ENCODE measurements at places on chromosomes 3 and 15.
A peak's percentile ranks its signal among the peaks of the same experiment; 100 is the strongest.

- DNase-seq = peak; percentile 24
Measured at GRCh38 chr15:52678468-52679231, 538 bp downstream of the ATOSA start.

- no peak for DNase-seq
Measured at GRCh38 chr15:41965441-41966413, 6.6 kb downstream of the EHD4 start.

DNA sequence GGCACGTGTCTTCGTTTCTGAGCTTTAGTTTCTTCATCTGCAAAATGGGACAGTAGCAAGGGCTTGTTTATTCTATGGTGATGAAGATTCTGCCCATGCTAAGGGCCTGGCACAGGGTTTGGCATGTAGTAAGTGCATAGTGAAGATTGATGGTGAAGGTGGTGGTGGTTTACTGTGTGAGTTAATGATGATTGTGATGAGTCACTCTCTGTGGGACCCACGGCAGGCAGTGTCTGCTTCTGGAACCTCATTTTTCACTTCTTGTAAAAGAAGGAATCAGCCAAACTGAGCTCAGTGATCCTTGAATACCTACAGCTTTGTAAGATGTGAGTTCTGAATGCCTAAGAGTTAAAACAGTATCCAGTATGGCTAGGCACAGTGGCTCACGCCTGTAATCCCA, 86.2 kb upstream of the LRTM1 start:
- DNase-seq = no peak

DNA sequence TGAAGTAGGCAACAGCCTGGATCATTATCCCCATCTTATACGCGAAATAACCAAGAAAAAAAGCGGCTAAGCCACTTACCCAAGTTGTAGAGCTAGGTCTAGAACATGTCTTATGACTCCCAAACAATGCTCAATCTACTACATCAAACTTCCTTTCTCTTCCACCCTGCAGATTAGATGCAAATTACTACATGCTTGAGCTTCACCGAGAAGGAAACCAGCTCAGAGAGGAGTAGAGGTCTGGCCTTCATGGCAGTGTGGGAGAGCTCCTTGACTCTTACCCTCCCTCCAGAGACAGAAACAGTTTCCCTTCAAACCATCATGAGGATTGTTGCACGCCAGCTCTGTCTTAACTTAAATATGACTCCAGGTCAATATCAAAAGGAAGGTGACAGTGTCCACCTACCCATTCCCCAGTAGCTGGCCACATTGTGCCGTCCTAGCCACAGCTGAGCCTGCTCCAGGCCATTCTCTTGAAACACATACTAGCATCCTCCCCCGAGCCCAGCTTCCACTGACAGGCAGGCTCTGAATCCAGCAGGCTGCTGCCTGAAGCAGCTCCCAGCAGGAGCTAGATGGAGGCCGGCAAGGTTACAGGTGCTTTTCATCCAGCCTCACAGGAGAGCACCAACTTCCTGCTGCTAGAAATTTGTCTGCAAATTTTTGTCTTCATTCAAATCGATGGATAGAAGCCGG, 56.8 kb downstream of the CPN2 start:
- DNase-seq = no peak

GRCh38 chr15:40235201-40235885, 3.5 kb upstream of the PAK6 start:
- no peak for DNase-seq

DNA sequence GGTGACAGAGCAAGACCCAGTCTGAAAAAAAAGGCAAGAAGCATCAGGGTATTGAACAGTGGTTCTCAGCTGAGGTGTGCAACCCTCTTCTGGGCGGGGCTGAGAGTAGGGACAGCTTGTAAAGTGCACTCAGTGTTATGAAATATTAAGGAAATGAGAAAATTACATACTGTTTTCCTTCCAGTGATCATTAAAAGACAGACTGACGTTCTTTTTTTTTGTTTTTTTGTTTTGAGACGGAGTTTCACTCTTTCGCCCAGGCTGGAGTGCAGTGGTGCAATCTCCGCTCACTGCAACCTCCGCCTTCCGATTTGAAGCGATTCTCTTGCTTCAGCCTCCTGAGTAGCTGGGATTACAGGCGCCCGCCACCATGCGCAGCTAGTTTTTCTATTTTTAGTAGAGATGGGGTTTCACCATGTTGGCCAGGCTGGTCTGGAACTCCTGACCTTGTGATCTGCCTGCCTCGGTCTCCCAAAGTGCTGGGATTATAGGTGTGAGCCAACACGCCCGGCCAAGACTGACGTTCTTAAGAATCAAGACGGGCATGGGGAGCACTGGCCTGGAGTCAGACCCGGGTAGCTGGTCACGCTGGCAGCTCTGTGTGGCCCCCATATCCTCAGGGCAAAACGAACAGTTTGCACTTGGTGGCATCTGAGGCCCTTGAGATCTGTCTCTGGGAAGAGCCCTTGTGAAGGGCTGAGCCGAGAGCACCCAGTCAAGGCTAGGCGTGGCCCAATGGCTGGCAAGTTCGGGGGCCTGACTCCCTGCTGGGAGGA, 11.4 kb downstream of the MAN2A2 start:
- DNase-seq = no peak

- no peak for DNase-seq
Measured at GRCh38 chr15:80461356-80462095, 57.3 kb downstream of the ARNT2 start.

DNA sequence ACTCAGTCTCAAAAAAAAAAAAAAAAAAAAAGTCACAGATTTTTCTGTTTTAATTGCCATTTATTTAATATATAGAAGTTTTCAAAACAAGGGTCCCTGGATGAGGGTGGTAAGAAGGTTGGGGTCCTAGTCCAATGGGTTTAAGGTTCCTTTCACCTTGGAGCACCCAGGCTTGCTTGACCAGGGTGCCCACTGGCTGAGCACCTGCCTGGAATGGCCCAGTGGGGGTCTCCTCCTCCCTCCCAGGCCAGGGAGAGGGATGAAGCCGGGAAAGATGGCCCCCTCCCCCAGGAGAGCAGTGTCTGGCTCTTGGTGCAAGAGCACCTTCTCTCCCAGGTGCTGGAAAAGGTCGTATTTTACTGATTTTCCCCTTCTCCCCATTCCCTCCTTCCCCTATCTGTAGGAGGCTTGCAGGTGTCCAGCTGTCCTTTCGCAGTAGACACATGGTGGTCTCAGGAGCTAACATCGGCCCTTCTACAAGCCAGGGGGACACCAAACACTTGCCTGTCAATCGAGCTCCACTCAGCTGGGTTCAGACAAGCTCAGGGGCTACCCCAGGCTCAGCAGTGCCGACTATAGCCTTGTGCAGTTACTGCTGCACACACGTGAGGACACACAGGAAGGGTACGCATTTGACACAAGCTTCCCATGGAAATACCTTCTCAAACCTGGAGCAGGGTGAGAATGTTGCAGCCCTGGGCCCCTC, 112.3 kb upstream of the KLF13 start:
- no peak for DNase-seq

DNA sequence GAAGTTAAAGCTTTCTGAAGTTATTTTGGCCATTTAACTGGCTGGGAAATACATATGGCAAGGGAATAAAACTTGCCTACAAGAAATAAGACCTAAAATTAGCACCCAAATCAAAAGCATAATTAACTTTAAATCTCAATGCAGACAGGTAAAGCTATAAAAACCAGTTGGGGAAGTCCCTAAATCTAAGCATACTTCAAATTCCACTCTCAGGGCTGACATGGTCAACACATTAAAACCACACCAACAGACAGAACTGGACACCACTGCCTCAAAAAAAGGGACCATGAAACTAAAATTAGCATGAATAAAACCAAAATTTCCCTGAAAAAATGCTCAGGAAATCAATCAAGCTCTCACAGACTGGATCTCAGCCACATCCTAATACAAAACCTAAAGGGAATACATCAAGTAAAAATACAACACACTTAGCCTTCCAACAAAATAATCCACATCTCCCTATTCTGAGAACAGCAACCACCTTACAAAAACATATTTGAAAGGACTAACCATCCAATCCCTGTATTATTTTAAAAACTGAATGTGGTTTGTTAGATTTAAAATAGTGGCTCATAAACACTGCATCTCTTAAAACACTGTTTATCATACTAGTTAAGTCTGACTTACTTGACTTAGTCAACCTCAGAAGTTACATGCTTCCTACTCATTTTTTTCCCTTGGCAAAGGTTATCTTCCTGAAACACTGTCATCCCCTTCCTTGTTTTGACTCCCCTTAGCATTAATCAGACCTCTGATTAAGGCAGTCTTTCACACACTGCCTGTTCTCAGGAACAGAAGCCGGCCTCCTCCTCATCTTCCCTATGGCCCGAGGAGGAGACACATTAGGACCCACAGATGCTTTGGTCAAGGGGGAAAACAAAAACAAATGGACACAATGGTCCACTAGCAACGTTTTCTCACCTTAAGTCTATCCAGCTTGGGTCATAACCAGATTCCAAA, 8.3 kb downstream of the TRA2B start:
- no peak for DNase-seq

GRCh38 chr3:131729643-131730017, 226.9 kb upstream of the MRPL3 start:
- no peak for DNase-seq

DNA sequence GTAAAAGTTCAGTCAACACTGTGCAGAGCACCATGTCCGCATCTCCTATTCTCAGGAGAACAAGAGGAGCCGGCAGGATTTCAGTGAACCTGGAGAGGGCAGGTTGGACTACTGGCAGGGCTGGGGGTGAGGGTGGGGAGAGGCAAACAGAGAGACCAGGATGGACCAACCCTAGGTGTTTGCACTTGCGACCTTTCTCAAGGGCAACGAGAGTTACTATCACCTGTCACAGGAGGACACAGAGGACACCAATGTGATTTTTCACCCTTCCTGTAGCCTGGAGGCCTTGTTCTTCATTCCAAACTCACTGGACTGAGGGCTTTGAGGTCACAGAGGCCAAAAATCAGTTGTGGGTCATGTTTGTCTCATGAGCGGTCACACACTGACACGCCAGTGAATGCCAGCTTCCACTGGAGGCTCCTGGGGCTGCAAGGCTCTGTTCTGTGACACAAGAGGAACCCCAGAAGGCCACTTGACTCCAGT, 89.5 kb downstream of the CPN2 start:
- DNase-seq = no peak

DNA sequence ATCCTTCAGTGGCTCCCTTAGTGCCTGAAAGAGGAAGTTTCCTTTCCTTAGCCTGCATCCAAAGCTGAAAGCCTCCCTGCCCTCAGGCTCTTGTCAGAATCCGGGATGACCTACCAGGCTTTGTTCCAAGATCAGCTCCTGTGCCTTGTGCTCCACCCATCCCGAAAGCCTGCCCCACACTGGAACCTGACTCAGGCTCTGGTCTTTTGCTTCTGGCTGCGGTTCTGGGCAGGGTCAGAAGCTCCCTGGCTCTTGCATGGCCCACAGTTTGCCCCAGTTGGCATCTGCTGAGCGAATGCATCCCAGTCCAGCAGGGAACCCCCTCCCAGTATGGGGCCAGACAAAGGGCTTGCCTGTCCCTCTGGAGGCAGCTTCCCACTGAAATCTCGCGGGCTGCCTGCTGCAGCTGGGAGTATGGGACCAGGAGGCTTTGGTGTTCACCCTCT, 25.9 kb upstream of the KIF23 start:
- no peak for DNase-seq

DNA sequence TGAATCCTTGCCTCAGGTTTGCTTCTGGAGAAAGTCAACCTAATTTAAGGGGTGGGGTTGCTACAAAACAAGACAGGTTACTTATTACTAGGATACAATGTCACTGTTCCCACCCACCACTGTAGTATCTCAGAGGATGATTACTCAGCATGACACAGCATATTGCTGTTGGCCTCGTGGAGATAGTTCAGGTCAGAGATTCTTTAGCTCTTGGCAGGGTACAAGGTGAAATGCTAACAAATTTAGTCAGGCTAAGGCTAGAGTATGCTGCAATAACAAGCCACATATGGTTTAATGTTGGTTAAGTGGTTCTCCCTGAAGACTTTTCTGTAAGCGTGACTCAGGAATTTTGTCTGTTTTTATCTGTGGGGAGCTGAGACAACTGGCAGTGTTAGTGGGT, 161.8 kb downstream of the EDEM1 start:
- no peak for DNase-seq

DNA sequence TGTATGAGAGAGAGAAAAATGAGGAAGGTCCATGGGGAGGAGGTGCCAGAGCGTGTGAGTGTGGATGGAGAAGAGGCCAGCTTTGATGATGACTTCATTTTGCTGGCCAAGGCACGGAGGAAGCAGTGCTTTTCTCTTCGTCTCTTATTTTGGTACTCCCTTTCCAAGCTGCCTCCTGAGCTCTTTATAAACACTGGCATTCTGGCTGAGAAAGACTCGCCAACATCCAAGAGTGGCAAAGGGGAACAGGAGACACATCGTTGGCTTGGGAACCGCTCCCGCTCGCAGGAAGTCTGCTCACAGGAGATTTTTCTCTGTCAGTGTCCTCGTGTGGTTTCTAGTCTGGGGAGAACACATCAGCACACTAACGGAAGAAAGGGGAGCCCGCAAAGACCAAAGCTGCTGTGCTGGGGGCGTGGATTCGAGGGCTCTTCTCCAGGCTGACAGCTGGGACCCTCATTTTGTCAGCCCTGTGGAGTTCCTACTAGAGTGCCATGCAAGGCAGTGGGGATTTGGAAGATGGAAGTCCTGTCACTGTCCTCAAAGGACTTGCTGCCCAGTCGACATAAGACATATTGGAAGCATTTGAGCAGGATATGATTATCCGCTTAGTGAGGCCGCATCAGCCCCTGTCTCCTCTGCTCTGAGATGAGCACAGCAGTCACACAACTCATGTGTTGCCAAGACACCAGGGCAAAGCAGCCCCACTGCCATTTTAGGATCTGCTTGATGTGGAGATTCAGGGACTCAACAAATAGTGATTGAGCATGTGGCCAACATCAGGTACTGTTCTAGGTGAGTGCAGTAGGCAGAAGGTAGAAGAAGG, 8.0 kb upstream of the SEMA4B start:
- no peak for DNase-seq

GRCh38 chr3:46410669-46411068, 3.6 kb downstream of the CCRL2 start:
- DNase-seq = no peak

DNA sequence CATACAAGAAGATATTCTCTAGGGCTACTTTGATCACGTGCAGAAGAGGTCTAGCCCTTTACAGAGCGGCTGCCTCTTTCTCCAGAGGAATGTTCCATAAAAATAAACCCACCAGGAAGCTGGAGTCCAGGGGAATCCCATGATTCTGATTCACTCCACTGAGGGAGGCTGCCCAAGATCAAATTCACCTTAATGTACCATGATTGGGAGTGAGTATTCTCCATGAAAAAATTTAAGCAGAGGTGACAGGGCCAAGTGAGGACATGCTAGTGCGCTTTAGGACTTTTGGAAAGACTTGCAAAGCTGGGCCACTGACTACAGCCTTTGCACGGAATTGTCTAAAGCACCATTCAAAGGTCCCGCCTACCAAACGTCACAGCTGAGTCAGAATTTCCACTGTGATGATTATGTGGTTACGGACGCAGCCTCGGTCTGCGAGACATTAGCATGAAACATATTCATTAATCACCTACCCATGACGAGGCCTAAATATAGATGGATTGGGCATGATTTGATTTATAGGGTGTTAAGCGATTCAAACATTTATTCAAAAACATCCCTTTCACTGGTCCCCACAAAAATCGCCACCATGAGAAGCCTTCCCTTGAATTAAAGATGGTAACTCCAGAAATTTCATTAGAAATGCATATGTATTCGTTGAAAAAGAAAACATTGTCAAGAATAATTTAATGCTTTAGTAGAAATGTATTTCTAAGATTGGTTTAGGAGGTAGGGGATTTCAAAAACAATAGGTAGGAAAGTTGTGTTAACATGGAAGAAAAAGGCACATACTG, 152.6 kb downstream of the GREM1 start:
- no peak for DNase-seq

GRCh38 chr3:170869645-170870593, at the start of gene RPL22L1:
Gene RPL22L1 (minus strand): TSS chr3:170870195. CDS start chr3:170870167, 28 bp downstream.
- peak; percentile 90 for DNase-seq

Data from activated CD4-positive, alpha-beta T cell treated with anti-CD3 and anti-CD28 coated beads, Interleukin-2, amount 50 U/mL, for 4 hours (primary cell).